ENCODE measurements at places on chromosomes 13 and 19. TPM values are rescaled to one million over a fixed set of nuclear protein-coding genes. Genes with fewer than 3 reads are reported as not detected.
A peak's percentile ranks its signal among the peaks of the same experiment; 100 is the strongest.

GRCh38 chr13:102295316-102296048 lies 106.4 kb downstream of the FGF14 start:
- H3K4me3 ChIP-seq = no peak overlapping the region
- no peaks in the 10 kb centered on the region for H3K27me3 ChIP-seq
- H3K27ac ChIP-seq = no peak overlapping the region
- no peak for DNase-seq
- peaks cover 4% of the 10 kb centered on the region for H3K4me1 ChIP-seq
- H3K36me3 ChIP-seq = no peaks in the 10 kb centered on the region

- peaks cover 14% of the 10 kb centered on the region for H3K36me3 ChIP-seq
- H3K4me3 ChIP-seq = peak overlapping the region; percentile 79
- H3K27me3 ChIP-seq = peaks cover 3% of the 10 kb centered on the region
- H3K27ac ChIP-seq = 0 out of 2 replicates have a peak overlapping the region, but pooled peaks have one; percentile 32
- H3K4me1 ChIP-seq = peaks cover 38% of the 10 kb centered on the region
- peak; percentile 24 for DNase-seq
These were observed 4.5 kb downstream of the MAMSTR start for GRCh38 chr19:48714759-48715675.

CERS1 gene
- total RNA-seq = 22.6 TPM

GRCh38 chr19:53819861-53820260 lies 4.3 kb downstream of the NLRP12 start:
- H3K27me3 ChIP-seq = no peaks in the 10 kb centered on the region
- no peak overlapping the region for H3K4me3 ChIP-seq
- H3K36me3 ChIP-seq = no peaks in the 10 kb centered on the region
- H3K27ac ChIP-seq = peak overlapping the region; percentile 91

- no peak overlapping the region for H3K4me3 ChIP-seq
- H3K4me1 ChIP-seq = no peaks in the 10 kb centered on the region
- no peaks in the 10 kb centered on the region for H3K27me3 ChIP-seq
- no peaks in the 10 kb centered on the region for H3K36me3 ChIP-seq
These were observed 7.5 kb upstream of the ADAMTS10 start for GRCh38 chr19:8617984-8618383.

MCOLN1 gene
- 15.0 TPM for total RNA-seq

DNA sequence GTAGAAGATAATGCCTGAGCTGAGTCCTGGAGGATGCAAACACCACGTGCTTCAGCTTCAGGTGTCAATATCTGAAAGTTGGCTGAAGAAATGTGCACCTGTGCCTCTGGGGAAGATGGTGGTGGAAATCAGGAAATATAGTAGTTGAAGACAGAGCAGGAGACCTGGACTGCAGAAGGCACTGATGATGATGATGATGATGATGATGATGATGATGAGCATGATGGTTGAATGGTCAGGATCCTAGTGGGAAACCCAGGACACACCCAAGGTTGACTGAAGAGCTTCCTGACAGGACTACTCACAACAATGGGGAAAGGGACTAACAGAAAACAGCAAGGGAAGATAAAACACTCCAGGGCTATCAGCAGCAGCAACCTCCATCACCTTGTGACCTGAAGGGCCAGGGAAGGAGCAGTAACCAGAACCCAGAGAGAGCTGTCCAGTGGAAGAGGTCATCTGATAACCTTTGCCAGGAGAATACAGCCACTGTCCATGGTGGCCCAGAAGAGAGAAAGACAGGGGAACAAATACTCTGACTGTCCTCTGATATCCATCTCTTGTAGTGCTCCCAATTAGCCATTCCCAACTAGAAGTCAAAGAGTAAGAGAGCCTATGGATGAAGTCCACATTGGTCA lies 170.3 kb downstream of the TSHZ3 start:
- no peak for DNase-seq
- H3K36me3 ChIP-seq = peaks cover 3% of the 10 kb centered on the region
- H3K4me3 ChIP-seq = no peak overlapping the region
- H3K27me3 ChIP-seq = no peaks in the 10 kb centered on the region
- H3K27ac ChIP-seq = no peak overlapping the region
